ENCODE measurements at places on chromosomes 4 and X.

- no peak for DNase-seq
These were observed 400.6 kb downstream of the IL15 start for GRCh38 chr4:142036795-142037583.

GRCh38 chr4:154660052-154660451 is 47.6 kb upstream of the FGG start:
- DNase-seq: no peak

GRCh38 chr4:138241281-138242075 is 671 bp downstream of the SLC7A11 start:
- peak; percentile 30 for DNase-seq

GRCh38 chr4:1670279-1670678 is 13.8 kb downstream of the FAM53A start:
- DNase-seq: no peak

DNA sequence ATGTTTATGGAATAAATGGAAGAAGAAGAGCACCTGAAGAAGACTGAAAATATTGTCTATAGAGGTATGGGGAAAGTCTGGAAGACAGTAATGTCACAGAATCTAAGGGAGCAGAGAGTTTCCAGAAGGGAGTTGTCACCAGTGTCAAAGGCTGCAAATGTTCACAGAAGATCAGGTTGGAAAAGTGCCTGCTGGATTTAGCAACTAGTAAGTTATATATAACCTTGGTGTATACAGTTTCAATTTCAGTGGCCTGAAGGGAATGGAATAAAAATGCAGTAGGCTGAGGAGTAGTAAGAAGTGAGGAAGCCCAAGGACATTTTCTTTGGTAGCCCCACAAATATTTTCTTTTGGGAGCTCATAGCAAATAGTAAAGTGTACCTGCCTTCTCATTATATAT is 107.2 kb downstream of the SATL1 start:
- DNase-seq: no peak

DNA sequence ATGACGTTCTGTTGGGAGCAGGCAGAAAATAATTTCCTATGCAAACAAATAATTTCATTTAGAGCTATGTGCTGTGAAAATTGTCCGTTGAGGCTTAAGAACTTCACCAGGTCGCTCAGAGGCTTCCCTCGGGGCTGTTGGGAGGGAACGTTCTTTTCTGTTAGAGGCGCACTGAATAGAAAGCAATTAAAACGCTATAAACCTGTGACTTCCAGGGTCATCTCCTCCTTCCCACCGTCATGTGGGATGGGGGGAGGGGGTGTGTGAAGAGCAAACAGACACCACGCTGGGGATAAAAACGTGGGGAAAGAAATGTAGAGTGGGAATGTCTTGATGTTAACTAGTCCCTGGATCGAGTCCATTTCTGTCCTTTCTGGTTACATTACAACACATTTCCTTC is 35.2 kb upstream of the ZNF518B start:
- no peak for DNase-seq

- no peak for DNase-seq
These were observed 358.9 kb downstream of the TRAM1L1 start for GRCh38 chr4:116726523-116726922.

DNA sequence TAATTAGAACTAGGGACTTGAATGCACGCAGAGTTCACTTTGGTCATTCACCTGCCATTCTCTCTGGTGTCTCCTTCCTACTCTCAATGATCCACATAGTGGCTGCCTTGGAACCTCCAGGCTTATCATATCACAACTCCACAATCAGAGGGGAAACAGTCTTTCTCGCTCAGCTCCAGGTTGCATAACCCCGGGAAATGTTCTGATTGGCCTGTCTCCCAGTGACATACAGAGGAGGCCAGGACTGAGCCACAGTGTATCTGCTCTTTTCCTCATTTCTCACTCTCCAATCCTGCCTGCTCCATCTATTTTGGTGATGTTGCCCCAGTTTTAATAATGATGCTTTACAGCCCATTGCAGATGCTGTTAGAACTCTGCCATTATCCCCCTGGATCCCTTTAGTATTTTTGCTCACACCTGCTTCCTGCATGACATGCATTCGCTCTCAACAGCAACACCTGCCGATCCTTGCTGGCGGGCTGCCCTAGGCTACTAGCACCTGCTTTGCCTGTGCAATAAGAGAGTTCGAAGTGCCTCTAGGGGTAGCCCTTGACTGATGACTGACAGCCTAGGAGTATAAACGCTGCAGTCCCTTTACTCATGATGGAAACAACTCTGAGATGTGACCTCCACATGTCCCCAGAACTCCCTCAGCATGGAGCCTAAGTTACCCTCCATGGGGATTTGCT is 211.3 kb upstream of the RPS6KA3 start:
- no peak for DNase-seq

DNA sequence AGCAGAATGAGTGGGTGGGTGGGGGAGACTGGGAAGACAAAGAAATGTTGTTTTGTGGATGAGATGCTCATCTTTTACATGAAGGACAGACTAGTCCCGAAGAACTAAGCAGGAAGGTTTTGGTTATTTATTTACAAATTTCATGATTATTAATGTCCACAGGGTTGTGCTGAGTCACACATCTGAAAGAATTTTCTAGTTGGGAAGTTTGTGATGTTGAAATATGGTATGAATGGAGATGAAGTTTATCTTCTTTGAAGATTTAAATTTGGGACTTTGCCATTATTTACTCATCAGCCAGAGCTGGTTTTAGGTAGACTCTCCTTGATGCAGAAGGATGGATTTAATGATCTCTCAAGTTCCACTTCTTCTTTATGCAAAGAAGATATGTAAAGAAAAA is 75.5 kb downstream of the MOSPD2 start:
- no peak for DNase-seq

DNA sequence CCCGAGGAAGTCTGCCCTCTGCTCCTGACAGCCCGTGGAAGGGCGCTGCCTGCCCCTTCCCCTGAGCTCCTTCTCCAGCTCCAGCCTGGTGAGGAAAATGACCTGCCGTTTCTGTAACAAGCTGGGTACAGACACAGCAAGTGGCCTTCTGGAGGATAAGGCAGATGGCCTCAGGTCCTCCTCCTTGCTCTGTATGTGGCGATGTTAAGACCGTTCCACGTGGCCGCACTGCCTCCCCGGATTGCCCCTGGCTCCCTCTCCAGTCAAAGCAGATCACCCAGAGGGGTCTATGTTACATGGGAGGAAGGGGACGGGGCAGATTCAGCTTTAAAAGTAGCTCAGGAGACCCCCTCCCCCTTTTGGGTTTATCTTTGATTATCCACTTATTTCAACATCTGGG is 80.3 kb upstream of the GATB start:
- no peak for DNase-seq

DNA sequence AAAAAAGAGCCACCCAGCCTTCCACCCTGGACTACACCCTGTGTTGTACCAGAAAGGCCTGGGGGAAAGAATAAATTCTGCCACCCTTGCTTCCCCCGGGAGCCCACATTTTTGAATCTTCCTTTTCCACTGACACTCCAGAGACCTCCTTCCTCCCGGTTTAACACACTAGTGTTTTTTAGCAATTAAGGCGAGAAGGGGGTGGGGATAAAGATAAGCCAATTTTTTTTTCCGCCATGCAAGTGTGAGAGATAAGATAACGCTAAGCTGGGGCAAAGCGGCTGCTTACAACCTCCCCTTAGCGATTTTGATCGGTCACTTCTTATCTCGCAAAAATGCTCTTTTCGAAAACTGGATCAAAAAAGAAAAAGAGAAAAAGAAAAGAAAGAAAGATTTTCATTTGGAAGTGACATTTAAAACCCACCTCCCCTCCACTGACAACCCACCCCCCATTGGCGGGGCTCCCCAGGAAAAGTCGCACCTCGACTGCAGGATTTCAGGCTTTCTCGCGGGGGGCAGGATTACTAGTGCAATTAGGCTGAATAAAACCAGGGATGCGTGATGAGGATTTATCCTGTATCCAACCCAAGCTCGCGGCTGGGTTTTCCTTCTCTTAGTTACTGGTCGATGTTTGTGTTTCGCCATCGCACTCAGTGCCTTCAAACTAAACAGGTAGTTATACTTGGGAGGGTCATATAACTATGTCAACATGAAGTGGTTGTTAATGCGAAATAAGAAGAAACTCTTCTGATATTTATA is 6.0 kb upstream of the BCOR start:
- DNase-seq: no peak

DNA sequence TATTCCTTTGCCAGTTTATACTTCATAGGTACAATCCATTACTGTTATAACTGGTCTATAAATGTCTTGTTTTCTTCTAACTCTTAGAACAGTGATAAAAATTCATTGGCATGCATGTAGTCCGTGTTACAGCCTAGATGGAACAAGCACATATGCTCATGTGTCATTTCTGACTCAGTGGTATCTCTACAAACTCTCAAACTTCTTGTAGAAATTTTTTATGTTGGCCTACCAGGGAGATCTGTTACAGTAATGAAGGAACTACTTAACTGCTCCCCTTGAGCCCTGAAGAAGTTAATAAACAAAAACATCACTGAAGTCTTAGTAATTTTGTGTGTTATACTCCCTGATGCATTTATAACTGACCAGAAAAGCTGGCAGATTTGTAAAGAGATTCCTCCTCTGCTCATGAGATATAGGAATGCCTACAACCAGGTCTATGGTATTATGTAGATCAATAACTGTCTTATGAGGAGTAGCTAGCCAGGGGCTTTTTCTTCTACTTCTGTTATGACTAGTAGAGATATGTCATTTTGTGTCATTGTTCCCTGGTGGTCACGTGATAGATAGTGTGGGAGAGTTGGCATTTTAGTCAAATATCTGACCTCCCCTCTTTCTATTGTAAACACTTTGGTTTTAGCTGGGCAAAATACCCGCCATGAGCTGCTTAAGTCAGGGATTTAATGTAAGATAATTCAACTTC is 53.7 kb upstream of the FAAH2 start:
- no peak for DNase-seq

- DNase-seq: no peak
These were observed 548 bp downstream of the NEUROG2 start for GRCh38 chr4:112515198-112516065.

DNA sequence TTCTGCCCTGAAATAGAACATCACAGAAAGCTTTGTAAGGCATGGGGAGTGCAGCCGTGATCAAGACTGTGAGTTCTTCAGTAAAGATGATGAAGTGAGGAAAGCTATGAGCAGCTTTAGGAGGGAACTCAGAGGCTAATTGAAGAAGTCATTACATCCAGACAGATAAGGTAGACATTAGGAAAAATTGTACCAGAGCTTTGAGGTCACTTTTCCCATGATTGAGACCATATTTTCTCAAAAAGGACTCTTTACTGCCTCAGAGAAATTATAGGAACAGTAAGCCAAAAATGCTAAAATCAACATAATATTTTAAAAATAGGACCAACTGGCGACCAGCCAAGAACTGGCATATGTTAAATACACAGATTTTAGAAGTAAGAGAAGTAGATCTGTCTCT is 11.2 kb downstream of the CHST7 start:
- DNase-seq: no peak

GRCh38 chr4:7311205-7311604 is 118.9 kb downstream of the SORCS2 start:
- no peak for DNase-seq

DNA sequence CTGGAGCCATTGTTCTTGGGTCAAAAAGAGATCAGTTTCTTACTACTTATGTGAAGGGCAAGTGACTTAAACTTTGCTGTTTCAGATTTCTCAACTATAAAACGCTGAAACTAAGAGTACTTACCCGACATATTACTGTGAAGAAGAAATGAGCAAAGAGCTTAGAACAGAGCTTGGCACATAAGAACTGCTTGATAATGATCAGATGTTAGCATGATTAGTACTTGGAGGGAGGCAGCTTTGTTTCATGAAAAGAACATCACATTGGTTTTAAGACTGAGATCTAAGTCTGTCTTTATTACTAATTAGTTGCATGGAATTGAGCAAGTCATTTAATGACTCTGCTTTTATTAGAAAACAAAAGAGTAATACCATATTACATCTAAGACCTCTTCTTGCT is 169.1 kb downstream of the ARHGAP24 start:
- no peak for DNase-seq

DNA sequence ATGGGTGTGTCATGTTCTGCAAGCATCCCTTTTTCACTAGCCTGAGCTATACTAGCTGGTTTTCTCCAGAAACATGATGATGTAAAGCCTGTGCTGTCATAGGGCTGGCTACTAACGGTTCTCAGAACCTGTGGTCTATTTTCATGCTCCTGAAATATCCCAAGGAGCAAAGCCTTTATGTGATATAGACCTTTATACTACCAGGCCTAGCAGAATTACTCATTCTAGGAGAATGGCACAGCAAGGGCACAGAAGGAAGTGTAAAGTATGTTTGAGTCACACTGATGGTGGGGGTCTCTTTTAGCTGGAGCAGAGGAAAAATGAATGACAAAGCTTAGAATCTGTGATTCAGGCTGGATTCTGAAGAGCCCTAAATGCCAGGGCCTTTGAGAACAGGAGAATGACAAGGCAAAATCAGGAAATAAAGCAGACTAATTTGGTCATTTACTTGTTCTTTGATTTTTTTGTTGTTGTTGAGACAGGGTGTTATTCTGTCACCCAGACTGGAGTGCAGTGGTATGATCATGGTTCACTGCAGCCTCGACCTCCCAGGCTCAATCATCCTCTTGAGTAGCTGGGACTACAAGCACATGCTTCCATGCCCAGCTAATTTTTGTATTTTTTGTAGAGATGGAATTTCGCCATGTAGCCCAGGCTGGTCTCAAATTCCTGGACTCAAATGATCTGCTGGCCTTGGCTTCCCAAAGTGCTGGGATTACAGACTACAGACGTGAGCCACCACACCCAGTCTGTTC is 11.8 kb downstream of the TCEAL1 start:
- DNase-seq: no peak

DNA sequence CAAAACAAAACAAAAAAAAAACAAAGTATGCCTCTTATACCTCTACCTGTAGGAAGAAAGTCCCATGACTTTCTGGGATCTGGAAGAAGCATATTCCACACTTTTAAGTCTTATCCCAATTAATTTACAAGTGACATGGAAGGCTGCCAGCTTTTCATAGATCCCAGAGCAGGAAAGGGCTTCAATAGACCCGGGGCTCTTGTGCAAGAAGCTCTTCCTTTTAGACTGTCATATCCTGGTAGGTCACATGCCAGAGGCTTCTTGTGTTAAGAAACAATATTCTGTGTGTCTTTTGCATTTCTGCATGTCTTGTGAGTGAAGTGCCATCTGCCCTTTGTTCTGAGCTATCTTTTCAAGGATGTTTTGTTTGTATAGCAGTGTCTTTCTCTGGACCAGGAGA is 84.4 kb upstream of the PHOX2B start:
- DNase-seq: no peak

GRCh38 chr4:182144626-182145333 is 98.4 kb upstream of the TENM3 start:
- DNase-seq: no peak

- no peak for DNase-seq
These were observed 32.1 kb upstream of the RBM47 start for GRCh38 chr4:40661803-40662202.

GRCh38 chrX:149131774-149132173 is 373.3 kb downstream of the IDS start:
- no peak for DNase-seq

- DNase-seq: no peak
These were observed 456.5 kb upstream of the ADGRL3 start for GRCh38 chr4:60743654-60744053.

DNA sequence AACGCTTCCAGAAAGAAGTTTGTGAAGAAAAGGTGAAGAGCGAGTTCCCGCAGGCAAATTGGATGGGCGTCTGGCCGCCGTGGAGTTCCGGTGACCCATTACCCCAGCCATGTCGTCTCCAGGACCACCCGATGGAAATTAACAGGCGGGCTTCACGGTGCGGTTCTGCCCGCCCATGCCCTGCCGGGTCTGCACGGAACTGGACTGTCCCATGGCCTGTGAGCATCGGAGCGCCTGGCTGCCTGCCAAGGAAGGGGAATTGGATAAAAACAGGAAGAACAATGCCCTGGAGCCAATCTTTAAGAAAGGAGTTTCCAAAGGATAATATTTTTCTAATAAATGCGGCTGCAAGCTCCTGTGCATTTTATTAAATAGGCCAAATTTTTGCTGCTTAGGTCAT is 319.8 kb upstream of the SLC7A11 start:
- DNase-seq: no peak
